NCI-H1417 (cell line): ENCODE measurements at places on chromosomes 13 and 19.

DNA sequence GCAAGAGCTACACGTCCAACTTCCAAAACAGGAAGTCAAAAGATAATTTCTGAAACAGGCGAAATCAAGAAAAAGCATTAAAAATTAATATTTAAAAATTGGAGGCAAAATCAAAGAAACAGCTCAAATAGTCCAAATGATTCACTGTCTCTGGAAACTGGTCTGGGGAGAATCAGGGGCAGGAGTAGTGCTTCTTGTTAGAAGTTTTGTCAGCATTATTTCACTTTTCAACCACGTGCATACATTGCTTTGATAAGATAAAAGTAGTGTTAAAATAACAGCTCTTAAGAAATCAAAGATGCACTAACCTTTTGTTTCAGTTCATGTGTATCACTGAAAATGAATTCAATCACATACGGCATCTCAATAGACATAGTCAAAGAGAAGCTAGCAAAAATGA, 53.8 kb downstream of the PARP4 start:
- no peak for DNase-seq

- no peak for DNase-seq
Observed at GRCh38 chr13:97905517-97905916, 48.0 kb upstream of the IPO5 start.

GRCh38 chr13:66875264-66875663, 354.9 kb downstream of the PCDH9 start:
- DNase-seq = no peak

DNA sequence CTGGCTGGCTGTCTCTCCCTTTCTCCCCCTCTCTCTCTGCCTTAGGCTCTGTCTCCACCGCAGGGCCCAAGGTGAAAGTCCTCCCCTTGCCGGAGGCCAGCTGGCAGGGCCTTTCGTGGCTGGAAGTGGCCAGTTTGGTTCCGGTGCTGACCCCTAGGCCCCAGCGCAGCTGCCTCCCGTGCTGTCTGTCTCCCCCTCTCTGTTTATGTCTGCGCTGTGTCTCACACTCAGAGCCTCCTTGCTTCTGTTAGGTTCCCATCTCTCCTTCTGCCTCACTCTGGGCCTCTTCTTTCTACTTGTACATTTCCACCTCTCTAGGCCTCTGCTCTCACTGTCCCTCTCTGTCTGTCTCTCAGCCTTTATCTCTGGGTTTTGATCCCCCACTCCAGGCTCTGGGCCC, 13.1 kb downstream of the CCDC97 start:
- DNase-seq = no peak

- no peak for DNase-seq
Observed at GRCh38 chr13:76387566-76387965, 498.6 kb downstream of the KCTD12 start.
